Left ventricle myocardium inferior (tissue), 1 donor: ENCODE measurements at places on chromosomes 5 and 9.

- DNase-seq: no peak
- no peak overlapping the region for H3K27ac ChIP-seq
- H3K27me3 ChIP-seq: no peaks in the 10 kb centered on the region
- H3K4me3 ChIP-seq: no peak overlapping the region
- H3K4me1 ChIP-seq: no peaks in the 10 kb centered on the region
Measured at GRCh38 chr5:92594031-92594430, 987.0 kb downstream of the NR2F1-AS1 start.

DNA sequence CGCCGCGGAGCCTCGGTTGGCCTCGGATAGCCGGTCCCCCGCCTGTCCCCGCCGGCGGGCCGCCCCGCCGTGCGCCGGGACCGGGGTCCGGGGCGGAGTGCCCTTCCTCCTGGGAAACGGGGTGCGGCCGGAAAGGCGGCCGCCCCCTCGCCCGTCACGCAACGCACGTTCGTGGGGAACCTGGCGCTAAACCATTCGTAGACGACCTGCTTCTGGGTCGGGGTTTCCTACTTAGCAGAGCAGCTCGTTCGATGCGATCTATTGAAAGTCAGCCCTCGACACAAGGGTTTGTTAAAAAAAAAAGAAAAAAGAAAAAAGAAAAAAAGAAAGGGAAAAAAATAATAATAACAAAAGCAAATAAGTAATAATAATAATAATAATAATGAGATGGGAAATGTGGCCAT is 112.8 kb downstream of the GCNT1 start:
- peak overlapping the region; percentile 65 for H3K4me3 ChIP-seq
- no peaks in the 10 kb centered on the region for H3K36me3 ChIP-seq

DNA sequence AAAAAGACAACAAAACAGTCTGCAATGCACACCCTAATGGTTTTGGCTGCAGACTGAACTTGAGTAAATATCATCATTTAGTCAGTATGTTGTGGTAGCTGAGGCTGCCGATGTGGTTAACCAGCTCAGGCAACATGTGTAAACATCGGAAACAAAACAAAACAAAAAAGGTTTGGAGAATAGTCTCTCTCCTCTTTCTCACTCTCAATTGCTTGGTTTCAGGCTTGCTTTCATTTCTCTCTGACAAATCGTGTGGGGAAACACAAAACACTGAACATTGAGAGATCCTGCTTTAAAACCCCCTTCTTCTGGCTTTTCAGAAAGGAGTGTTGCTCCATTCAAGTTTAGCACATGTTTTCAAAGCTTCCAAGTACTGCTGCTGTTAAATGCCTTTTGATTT is 453.3 kb downstream of the BNC2 start:
- DNase-seq: no peak
- peak overlapping the region; percentile 43 for H3K27ac ChIP-seq
- H3K4me3 ChIP-seq: no peak overlapping the region
- peaks cover 27% of the 10 kb centered on the region for H3K27me3 ChIP-seq
- H3K4me1 ChIP-seq: peaks cover 14% of the 10 kb centered on the region

DNA sequence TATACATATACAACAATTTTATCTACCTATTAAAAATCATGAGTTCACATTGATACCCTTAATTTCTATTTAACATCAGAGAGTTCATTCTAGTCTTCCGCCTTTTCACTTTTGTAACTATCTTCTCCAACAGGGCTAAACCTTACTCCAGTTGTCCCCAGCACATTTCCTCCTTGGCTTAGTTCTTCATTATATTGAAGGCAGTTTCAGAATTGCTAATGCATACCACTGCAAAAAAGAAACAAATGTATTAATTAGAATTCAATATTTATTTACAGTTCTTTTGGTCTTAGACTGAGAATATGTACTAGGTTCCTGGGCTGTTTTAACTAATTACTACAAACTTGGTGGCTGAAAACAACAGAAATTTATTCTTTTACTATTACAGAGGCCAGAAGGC is 132.5 kb downstream of the WDR70 start:
- H3K4me1 ChIP-seq: no peaks in the 10 kb centered on the region
- DNase-seq: no peak
- H3K4me3 ChIP-seq: no peak overlapping the region
- no peaks in the 10 kb centered on the region for H3K27me3 ChIP-seq

DNA sequence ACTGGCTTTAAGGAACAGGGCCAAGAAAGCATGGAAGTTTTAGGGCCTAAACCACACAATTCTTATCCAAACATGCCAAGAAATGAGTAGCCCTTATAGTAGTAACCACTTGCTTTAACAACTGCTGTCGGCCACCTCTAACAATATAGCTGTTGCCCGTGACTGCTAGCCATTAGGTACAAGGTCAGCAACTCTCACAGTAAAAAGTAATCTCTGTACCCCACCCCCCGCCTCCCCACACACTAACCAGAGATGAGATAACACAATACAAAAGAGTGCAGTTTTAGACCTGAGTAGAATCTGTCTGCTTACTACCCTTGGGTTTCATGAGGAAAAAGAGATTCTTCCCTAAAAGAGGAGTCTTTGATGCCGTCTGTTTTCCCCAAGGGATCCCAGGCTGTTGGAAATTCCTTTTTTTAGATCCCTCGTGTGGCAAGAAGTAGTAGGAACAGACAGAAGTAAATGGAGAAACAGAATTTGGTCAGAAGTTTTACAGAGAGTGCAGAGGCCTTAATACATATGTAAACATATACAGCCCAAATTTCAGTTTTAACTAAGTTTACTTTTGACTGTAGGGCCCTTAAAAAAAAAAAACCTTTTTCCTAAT is 94.3 kb downstream of the WDR41 start:
- H3K36me3 ChIP-seq: no peaks in the 10 kb centered on the region
- no peaks in the 10 kb centered on the region for H3K27me3 ChIP-seq
- DNase-seq: no peak
- no peak overlapping the region for H3K4me3 ChIP-seq
